ENCODE measurements at places on chromosomes 6 and 20.

- DNase-seq: no peak
These were observed 129.1 kb downstream of the PREX1 start for GRCh38 chr20:48698507-48699267.

DNA sequence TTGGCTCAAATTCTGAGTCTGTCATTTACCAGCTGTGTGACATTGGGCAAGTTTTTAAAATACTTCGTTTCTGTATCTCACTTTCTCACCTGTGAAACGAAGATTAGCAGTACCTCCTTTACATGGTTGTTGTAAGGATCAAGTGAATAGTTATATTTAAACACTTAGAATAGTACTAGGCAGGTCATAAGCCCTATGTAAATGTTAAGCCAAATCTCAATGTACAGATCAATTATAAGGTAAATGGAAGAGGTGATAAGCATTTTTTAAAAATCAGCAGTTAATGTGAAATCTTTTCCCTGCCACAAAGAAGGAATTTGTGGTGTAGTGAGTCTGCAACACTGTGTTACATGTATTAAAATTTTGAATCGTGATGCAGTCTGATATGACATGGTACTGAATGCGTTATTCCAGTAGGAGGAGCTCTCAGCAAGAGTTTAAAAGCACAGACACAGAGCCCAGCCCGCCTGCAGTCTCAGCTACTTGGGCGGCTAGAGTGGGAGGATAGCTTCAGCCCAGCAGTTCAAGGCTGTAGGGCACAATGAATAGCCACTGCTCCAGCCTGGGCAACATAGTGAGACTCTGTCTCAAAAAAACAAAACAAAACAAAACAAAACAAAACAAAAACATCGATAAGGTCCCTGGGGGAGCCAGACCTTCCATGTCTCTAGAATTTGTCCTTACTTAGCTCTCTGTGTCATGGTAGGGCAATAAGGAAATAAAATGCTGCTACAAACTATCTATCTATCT is 46.0 kb downstream of the GTF2H5 start:
- no peak for DNase-seq

- DNase-seq: no peak
These were observed 2.5 kb downstream of the OVOL2 start for GRCh38 chr20:18055261-18055660.

- no peak for DNase-seq
These were observed 141.5 kb upstream of the AGPAT4 start for GRCh38 chr6:161415302-161415855.

DNA sequence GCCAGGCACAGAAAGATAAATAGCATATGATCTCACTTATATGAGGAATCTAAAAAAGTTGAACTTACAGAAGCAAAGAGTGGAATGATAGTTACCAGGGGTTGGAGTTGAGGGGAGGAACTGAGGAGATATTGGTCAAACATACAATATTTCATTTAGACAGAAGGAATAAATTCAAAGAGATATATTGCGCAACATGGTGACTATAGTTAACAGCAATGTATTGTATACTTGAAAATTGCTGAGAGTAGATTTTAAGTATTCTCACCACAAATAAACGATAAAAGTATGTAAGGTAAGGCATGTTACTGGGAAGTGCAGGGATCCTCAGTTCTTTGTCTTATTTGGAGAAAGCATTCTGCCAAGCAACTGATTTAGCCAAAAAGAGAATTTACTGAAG is 171.9 kb downstream of the LMBRD1 start:
- no peak for DNase-seq

DNA sequence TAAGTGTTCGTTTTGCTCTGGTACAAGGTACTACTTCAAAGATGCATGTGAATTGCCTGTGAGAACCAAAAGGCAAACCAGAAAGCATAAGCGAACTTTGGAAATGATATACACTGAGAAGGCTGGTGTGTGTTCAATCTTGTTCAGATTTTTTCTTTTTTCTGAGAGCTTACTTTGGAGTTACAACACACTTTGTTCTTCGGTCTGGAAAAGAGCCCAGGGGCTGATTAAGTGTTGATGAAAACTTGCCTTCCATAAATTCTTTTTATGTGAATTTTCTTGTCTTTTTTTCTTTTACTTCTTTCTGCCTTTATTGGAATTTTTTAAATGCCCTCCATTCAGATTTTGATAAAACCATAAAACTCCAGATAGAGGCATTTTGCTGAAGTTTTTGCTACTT is 395.1 kb upstream of the SASH1 start:
- DNase-seq: no peak

DNA sequence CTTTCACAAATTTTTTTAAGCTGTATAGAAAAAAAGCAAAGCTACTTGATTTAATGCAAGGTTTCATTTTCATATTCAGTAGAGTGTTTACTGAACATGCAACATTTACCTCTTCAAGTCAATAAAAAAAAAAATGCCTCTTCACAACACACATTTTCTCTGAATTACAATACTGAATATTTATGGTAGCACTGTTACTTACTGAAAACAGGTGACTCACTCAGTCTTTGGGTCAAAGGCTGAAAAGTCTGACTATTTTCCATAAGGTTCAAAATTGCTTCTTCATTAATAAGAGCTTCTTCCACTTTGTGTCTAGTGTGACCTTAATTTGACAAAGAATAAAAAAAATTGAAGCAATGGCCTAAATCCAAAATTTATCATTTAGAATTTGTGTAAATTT is 101.9 kb downstream of the REV3L start:
- no peak for DNase-seq

DNA sequence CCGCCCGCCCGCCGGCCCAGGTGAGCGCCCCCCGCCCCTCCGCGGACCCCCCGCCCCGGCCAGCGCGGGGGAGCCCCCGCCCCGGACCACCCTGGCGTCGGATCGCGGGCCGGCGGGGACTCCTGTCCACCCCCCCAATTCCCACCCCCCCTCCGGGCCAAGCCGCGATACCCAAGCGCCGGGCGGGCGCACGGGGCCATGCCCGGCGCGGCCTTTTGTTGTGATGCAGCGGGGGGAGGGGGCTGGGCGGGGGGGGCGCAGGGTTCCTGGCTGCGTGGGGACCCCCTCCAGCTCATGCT is 245 bp downstream of the SRC start:
- no peak for DNase-seq

DNA sequence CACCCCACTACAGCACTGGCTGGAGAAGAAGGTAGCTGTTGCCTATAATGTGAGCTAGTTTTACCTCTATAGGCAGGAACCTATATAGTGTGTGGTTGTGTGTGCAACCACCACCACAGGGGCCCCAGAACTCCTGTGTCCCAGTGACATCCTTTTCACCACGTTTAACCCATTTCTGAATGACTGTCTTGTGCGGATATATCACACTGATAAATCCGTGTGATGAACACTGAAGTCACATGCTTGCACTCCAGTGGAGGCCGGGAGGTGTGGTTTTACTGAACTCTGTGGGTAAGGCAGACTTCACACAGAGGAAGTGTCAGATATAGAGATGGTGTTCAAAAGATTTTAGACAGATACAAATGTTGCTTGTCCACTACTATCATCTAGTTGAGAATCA is 32.5 kb downstream of the SDHAF4 start:
- no peak for DNase-seq

DNA sequence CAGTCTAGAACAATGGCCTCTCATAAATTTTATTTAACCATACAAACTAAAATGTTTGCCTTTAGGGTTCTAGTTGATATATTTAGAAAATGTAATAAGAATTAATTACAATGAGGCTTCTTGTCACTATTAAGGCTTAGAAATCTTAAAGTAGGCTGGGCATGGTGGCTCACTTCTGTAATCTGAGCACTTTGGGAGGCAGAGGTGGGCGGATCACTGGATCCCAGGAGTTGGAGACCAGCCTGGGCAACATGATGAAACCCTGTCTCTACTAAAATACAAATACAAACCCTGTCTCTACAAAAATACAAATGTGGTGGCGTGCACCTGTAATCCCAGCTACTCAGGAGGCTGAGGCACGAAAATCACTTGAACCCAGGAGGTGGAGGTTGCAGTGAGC is 99.0 kb upstream of the ADGRF1 start:
- DNase-seq: no peak

GRCh38 chr6:55141611-55142010 is 32.7 kb upstream of the HCRTR2 start:
- DNase-seq: no peak

DNA sequence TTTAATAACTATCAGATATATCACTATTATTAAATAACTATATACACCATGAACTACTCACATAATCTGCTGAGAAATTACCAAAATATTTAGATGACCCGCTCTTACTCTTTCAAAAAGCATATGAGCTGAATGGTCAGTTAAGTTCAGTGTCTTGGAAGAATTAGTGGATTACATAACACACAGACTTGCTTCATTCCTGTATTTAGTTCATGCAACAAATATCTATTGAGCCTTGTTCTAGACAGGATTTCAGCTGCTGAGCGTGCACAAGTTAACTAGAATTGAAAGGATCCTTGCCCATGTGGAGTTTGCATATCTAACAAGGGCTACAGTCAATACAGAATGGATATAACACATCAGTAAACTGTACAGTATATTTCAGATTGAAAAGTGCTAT is 566.2 kb downstream of the CBLN4 start:
- no peak for DNase-seq

DNA sequence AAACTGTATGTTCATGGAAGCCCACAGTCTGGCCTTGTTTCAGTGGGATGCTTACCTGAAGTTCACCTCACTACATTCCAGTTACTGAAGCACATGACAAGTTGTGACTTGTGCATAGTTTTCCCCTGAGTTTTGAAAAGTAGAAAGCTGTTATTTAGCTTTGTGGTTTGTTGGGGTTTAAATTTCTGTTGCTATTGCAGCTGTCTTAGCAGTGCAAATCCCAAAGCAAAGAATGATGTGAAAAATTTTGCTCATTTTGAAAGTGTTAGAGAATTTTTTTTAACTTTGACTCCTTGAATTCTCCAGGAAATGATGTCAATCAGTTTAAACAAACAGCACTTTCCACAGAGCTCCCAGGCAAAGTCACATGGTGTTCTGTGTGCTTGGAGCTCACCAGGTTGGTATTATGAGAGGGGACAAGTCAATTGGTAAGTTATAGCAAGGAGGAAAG is 268.4 kb downstream of the ADGRG6 start:
- DNase-seq: no peak

DNA sequence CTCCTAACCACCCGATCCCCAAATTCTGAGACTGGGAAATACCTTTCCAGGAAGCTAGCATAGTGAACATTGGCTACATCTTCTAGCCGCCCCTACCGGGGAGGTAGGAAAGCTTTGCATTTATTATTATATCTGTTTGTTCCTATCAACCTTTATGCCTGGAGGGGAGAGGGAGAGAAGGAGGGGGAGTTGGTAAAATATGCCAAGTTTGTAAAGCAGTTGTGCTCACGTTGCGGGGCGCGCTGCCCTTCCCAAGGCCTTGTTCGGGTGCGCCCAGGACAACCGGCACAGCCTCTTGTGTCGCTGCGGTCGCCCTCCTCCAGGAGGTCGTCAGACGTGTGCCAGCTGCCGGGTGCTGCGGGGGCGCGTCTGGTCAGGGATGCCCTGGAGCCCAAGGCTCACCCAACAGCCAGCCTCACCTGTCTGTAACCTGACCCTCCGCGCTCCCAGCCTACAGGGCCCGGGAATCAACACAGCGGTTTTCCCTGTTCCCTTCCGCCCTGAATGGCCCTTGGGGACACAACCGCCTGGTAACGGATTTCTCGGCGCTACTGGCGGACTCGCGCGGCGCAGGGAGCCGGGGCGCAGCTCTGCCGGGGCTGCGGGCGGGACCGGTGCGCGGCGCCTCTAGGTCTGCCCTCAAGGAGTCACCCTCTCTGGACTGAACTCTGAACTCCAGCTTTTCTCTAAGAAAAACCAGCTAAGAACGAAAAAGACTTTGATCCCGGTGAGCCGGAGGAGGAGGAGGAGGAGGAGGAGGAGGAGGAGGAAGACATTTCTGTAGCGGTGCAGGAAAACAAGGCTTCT is 1.1 kb upstream of the OVOL2 start:
- DNase-seq: no peak

Measured in stimulated activated CD4-positive, alpha-beta T cell treated with anti-CD3 and anti-CD28 coated beads, TNF-alpha, amount 100 ng/mL, for 48 hours (primary cell).